Neural progenitor cell (in vitro differentiated cells): ENCODE measurements at places on chromosomes 6 and 20.

DNA sequence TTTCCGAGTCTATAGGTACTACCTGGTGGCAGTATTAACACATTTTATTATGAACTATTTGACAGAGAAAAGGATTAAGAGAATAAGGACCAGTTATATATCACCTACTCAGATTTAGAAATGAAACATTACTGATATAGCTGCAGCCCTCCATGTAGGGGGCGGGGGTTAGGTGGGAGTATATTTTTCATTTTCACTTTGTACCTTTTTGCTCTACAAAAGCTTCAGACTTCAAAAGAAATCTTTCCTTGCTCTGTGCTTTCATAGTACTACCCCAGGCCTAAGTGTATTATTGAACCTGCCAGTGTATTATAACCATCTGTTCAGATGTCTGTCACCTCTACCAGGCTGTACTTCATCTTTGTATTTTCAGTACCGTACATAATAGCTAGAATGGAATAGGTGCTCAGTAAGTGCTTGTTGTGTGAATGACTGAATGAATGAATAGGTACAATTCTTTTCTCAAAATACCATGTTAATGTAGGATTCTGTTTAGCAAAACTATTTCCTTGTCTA is 43.0 kb downstream of the CDKAL1 start:
- no peak for DNase-seq

- no peak for DNase-seq
Observed at GRCh38 chr6:105075210-105075609, 104.6 kb downstream of the POPDC3 start.

DNA sequence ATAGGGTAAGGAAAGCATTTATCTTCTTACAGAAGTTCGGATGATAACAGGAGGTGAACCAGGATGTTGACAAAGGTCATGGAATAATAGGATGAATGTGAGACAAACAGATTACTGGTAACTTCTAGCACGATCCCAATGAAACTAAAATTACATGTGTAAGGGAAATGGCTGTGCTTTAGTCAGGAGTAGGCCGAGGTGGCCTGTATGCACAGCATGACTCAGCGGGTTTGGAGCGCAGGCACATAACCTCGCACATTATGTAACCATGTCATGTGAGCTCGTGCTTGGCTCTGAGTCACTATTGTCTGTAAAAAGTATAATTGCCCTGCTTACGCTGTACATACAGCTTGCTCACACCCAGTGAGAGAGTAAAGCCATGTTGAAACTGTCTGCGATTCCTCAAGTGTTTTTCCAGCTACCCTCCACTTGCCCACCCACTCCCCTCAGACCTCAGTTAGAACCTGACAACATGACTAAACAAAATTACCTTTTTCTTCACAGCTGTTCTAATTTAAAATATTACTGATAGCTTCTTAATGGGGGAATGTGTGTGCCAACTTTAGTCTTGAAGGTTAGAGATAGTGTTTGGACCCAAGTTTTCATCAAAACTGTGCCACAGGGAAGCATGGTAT is 8.2 kb downstream of the CYB5R4 start:
- peak; percentile 41 for DNase-seq

DNA sequence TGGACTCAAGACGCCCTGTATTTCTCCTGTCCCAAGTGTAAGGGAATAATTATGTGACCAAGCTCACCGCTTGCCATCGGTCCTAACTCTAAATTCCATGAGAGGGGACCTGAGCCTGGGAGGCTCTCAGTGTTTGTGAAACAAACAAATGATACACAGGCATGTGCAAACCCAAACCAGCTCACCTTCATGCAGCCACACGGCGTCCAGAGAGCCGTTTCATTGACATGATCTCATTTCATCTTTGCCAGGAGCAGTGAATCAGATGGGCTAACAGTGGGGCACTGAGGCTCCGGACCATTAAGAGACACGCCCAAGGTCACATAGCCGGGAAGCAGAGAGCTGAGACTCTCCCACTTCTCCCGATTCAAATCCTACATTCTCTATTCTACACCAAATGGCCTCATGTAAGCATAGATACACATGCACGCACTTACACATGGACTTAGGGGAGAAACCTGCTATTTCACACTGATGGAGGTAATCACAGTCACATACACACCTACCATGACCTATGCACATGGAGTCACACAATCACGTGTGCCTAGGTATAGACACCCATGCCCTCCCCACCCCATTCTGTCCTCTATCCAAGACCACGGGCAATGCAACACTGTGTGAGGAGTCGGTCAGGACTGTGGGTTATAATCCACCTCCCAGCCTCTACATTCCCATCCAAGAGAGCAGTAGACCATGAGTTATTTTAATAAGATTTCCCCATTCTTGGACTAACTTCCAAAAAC is 1.1 kb downstream of the BNIP5 start:
- no peak for DNase-seq

- DNase-seq, result no peak
Observed at GRCh38 chr20:2698186-2698817, 5.7 kb downstream of the EBF4 start.

GRCh38 chr6:33277663-33278391 is 904 bp downstream of the B3GALT4 start:
- DNase-seq, result peak; percentile 29

GRCh38 chr6:149055195-149055899 is 262.2 kb upstream of the TAB2 start:
- no peak for DNase-seq

GRCh38 chr6:150676344-150676743 is 76.7 kb downstream of the PLEKHG1 start:
- no peak for DNase-seq

DNA sequence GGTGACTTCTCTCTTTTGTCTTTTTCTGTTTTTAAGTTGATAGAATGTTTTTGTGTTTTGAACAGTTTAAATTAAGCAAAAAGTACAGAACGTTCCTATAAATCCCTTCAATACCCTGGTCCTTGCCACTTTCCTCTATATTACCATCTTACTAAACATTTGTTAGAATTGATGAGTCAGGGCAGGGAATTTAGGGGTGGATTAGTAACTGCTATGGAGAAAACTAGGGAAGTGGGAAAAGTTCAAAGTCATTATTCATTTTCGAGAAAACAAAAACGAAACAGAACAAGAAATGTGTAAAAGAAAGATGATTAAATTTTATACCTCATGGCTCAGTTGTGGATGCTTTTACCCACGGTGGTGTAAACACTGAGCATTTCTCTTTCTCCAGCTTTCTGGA is 240.4 kb upstream of the SULF2 start:
- DNase-seq, result no peak

GRCh38 chr6:105791583-105792318 is 294.4 kb upstream of the PRDM1 start:
- DNase-seq, result no peak
